ENCODE measurements at places on chromosomes 12 and 14.

GRCh38 chr14:94059998-94060397, 21.0 kb downstream of the DDX24 start:
- no peak for DNase-seq

- DNase-seq, result no peak
Observed at GRCh38 chr12:30843211-30843610, 83.3 kb upstream of the TSPAN11 start.

GRCh38 chr12:2482938-2483660, 311.7 kb upstream of the FKBP4 start:
- no peak for DNase-seq

DNA sequence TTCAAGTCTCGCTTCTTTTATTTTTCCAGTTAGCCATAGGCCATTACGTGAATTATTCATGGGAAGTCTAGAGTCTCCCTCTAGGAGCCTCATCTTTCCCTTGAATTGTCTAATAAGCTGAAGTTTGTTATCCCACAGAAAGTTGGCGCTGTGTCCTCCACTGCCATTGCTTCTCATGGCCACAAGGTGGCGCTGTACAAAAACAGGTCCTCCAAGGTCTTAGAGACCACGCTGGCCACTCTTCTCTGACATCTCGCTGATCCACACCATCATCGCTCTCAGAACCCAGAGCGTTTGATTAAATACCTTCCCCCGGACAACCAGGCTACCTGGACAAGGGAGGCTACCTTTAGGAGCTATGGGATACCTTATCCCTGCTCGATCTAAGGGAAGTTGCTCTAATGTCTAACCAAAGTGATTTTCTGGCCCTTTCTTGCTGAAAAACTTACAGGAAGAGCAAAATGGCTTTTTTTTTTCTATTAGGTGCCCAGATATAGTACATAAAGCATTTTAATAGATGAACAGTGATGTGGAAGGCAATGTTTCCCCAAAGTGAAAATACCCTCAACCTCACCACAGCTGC, 110.0 kb downstream of the CCDC60 start:
- peak; percentile 0 for DNase-seq

DNA sequence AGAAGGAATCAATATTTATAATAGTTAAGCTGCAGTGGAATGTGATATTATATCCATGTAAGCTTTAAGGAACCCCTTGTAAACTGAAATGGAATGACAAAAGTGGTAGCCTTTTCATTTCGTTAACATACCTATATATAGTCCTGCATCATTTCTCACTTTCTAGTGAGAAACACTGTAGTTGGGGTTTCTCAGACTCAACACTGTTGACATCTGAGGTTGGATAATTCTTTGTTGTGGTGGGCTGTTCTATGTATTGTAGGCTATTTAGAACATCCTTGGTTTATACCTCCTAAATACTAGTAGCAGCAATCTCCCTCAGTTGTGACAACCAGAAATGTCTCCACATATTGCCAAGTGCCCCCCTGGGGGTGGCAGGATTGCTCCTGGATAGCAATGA, 79.1 kb downstream of the RAD52 start:
- DNase-seq, result no peak

- DNase-seq, result no peak
Observed at GRCh38 chr12:57254506-57255280, 3.7 kb upstream of the STAC3 start.
